ENCODE measurements at places on chromosomes 4 and X.

- no peak for DNase-seq
Measured at GRCh38 chrX:1093121-1093520, 119.3 kb downstream of the CRLF2 start.

DNA sequence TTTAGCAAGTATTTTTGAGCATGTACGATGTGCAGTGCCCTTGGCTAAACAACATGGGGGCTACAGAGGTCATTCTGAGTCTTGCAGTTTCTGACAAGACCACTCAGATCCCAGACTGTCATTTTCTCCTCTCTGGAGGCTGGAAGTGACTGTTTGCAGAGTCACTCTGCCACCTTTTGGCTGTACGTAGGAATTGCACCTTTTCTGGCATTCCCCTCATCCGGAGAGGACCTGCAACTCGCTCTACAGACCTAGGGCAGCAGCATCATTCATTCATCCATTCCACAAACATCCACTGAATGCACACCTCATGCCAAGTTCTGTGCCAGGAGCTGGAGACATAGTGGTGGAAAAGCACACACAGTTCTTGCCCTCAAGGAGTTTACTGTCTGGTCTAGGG is 160.4 kb upstream of the GPR101 start:
- DNase-seq, result peak; percentile 1

GRCh38 chr4:28227764-28228163 is 1367.1 kb downstream of the STIM2 start:
- DNase-seq, result no peak

GRCh38 chrX:3371163-3371562 is 24.7 kb upstream of the MXRA5 start:
- no peak for DNase-seq

DNA sequence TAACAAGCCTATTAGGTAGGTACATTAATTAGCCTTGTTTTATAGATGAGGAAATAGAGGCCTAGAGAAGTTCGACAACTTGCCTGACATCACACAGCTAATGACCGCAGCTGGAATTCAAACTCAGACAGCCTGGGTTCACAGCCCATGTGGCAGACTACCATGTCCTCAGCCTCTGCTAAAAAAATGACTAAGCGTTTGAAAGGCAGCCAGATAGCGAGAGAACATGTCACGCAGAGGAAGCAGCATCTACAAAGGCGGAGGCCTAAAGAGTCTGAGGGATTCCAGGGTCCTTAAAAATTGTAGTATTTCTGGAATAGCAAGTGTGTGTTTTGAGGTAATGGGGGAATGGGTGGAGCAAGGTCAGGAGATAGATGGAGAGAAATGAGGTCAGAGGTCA is 33.2 kb upstream of the BMP15 start:
- peak; percentile 39 for DNase-seq

DNA sequence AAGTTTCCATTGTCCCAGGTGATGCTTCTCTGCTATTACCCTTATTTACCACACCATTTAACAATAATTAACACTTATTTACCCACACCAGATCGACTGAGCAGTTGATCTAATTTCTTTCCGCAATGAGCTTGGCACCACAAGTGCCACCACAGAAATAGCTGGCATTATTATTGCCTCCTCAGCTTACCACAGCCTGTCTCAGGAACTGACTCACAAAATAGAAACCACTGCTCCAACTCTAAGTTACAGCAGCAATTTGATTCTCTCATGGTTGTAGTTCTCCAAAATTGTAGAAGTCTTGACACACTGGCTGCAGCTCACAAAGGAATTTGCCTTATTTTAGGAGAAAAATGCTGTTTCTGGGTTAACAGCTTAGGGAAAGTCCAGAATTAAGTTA is 22.5 kb downstream of the ZNF721 start:
- DNase-seq, result no peak

- peak; percentile 34 for DNase-seq
Measured at GRCh38 chr4:1018147-1019020, 7.0 kb downstream of the FGFRL1 start.

GRCh38 chrX:74670028-74670427 is 55.6 kb upstream of the RLIM start:
- no peak for DNase-seq

DNA sequence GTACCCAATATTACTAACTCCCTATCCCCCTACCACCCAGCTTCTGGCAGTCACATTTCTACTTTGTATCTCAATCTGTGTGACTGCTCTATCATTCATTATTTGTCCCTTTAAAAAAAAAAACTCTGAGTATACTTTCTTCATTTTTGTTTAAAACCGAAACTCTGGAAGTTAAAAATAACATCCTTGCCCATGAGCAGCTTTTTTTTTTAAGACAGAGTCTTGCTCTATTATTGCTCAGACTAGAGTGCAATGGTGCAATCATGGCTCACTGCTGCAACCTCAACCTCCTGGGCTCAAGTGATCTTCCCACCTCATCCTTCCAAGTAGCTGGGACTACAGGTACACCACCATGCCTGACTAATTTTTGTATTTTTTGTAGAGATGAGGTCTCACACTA is 15.8 kb downstream of the UBE2K start:
- peak; percentile 9 for DNase-seq

- DNase-seq, result no peak
Measured at GRCh38 chr4:38266616-38267015, 306.4 kb downstream of the PTTG2 start.

DNA sequence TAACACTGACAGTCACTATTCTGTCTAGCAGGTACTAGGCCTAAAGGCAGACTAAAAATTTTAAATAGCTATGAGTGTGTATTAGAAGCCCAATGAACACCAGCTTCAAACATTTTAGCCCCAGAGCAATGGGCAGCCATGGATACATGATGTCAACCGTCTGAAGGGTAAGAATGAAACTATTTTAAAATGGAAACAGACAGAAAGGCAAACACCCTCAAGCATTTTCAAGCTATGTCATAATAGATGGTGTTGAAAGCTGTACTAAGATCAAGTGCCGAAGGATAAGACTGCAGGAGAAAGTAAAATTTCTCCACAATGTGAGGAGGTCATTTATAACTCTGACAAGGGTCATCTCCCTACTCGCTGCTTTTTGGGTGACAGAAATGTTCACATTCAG is 225.0 kb downstream of the COL25A1 start:
- no peak for DNase-seq

DNA sequence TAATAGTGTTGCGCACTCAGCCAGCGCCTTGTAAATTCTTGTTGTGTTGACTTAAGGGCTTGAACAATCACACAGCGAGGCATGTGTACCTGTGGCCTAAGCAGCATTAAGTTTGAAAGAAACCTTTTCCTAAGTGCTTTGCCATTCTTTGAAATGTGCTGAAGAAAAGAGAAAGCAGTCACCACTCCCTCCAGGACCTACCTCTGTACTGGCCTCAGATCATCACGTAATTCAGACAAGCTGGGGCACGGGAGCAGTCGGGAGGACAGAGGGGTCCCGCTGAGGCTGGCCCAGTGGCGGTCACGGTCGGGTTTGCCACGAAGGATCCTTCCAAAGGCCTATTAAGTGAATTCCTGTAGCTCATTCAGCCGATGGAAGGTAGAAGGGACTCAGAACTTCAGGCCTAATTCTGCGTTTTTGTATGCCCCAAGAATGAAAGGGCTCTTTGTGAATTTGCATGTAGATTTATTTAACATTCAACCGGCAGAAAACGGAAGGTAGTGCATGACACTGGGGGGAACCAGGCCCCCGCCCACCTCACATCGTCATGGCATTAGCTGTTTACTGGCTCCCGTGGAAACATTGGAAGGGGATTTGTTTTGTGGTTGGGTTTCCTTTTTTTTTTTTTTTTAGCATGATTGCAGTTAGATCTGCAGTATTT is 106.3 kb downstream of the TRAPPC11 start:
- peak; percentile 39 for DNase-seq

DNA sequence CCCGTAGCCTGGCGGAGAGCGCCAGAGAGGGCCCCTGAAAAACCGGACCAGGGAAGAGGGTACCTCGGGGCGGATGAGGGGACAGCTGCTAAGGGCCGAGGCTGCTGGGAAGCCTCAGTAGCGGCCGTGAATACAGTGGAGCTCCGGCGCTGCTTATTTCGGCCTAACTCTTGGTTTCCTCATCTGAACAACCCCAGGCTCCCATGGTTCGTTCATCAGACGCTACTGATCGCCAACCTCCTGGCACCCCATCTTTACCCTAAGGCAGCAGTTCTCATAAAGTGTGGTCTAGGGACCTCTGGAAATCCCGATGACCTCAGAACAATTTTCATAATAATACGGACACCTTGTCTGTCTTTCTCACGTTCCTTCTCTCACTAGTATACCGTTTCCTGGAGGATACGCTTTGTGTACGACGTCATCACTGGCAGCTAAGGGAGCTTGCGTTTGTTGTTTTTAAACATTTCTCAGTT is 645 bp upstream of the RAB28 start:
- no peak for DNase-seq

GRCh38 chrX:2696698-2697215 is 5.7 kb downstream of the CD99 start:
- peak; percentile 68 for DNase-seq

DNA sequence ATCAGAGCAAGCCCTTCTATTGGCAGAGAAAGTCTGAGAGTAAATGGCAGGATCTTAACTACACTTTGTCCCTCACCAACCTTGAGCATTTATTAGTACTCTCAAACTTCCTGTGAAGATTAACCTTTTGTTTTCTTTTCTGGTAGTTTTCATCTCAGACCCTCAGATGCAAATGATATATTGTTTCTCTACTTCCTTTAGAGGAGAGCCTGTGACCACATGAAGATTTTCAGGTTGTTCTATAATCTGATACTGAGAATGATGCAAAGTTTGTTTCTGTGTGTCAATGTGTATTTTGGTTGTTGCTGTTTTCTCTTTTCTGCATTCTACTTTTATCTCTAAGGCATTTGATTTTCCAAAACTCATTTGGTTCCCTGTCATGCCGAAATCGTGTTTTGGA is 165.8 kb upstream of the CYSLTR1 start:
- no peak for DNase-seq

DNA sequence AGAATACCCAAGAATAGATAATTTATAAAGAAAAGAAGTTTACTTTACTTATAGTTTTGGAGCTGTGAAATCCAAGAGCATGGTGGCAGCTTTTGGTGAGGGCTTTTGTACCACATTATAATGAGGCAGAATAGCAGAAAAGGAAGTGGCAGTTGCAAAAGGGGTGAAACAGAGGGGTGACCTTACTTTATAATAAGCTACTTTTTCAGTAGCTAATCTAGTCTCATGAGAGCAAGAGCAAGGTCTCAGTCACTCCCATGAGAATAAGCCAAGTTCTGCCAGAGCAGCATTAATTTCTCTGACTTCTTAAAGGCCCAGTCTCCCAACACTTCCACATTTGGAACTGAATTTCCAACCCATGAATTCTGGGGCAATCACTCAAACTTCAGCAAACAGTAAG is 502.0 kb downstream of the GBA3 start:
- DNase-seq, result no peak

- DNase-seq, result peak; percentile 42
Measured at GRCh38 chr4:165355900-165356300, 22.9 kb upstream of the CPE start.

GRCh38 chr4:113643505-113643904 is 118.0 kb downstream of the CAMK2D start:
- no peak for DNase-seq

DNA sequence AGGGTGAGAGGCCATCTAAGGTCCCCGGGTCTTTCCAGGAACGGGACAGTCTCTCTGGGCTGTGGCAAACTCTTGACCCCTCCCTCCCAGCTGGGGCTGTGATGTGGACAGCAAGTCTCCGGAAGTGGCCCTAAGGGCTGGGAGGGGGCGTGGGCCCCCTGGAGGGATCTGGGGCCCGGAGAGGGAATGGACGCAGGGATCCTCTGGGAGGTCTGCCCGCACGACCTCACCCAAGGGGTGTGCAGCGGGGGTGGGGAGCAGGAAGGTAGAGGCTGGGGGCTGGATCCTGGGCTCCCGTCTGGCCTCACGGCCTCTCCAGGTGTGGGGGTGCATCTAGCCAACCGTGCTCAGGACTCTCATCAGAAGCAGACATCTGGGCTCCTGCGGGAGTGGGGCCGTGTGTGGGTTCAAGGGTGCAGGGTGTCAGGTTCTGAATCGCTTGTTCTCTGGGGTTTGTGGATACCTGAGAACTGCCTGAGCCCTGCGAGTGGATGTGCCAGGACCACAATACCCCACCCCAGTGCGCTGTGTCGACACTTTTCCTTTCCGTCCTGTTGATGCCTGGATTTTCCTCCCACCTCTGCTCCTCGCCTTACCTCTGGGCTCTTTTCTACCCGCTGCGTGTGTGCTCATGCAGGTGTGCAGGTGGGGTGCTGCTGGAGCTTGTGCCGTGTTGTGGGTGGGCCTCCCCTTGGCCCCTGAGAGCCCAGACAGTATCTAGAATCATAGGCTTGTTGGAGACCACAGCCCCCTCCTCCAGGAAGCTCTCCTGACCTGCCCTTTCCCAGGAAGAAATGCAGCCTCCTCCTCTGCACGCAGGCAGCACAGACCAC is 915 bp downstream of the CPZ start:
- DNase-seq, result peak; percentile 35

DNA sequence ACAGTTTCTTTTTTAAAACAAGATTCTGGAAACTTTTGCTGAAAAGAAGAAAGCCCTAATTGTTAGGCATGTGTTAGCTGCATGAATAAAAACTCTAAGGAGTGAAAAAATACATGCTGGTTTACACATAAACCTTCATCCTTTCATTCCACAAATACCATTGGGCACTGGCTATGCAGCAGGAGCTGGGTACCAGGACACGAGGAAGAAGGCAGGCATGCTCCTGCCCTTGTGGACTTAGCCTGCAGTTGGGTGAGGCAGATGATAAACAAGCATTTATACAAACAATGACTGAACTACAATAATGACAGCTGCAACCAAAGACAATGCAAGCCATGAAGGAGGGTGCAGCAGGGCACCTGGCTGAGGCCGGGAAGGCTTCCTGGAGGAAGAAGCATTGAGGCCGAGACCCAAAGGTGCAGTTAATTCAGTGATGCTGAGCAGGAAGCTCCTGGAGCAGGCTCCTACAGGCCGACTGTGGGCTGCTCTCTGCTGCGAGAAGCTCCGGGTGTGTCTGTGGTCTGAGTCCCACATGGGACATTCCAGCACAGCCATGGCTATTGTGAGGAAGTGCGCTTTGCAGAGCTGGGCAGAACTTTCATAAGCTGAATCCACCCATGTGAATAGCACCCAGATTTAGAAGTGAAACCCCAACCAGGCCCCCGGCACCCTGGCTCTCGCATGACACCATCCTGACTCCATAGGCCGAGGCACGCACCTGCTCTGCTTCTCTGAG is 44.0 kb upstream of the MXD4 start:
- no peak for DNase-seq

GRCh38 chrX:139113708-139114107 is 402.2 kb upstream of the FGF13 start:
- no peak for DNase-seq

DNA sequence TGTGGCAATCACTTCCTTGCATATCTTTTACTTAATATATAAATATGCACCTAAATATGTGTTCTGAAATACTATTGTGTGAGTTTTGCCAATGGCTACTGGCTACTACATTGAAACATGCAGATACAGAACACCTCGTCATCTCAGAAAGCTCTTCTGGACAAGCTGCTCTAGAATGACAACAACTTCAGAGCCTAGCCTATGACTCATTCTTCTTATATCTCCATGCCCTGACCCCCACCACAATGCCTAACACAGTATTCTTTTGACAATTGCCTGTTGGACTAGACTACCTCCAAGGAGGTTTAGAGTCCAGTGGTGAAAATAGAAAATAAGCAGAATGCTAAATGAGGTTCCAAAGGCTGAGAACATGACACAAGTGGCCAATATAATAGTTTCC is 17.6 kb upstream of the DMP1 start:
- DNase-seq, result no peak

GRCh38 chr4:85246055-85246454 is 228.9 kb upstream of the ARHGAP24 start:
- no peak for DNase-seq

GRCh38 chr4:3127112-3127511 is 52.6 kb downstream of the HTT start:
- no peak for DNase-seq

Measured in umbilical cord (tissue), 2 donors.